ENCODE measurements at places on chromosomes 3 and 15.

GRCh38 chr3:171569571-171570132 lies 109.4 kb upstream of the TNIK start:
- DNase-seq: no peak

GRCh38 chr15:92430069-92430440 lies 36.4 kb downstream of the ST8SIA2 start:
- DNase-seq: no peak

- DNase-seq: no peak
These were observed 34.3 kb upstream of the PPP4R2 start for GRCh38 chr3:72962317-72962716.

- no peak for DNase-seq
These were observed 256.1 kb upstream of the HES1 start for GRCh38 chr3:193879864-193880242.

GRCh38 chr15:57345584-57345983 lies 30.7 kb upstream of the CGNL1 start:
- DNase-seq: no peak

- no peak for DNase-seq
These were observed 162.4 kb downstream of the PLCL2 start for GRCh38 chr3:17047162-17047561.

DNA sequence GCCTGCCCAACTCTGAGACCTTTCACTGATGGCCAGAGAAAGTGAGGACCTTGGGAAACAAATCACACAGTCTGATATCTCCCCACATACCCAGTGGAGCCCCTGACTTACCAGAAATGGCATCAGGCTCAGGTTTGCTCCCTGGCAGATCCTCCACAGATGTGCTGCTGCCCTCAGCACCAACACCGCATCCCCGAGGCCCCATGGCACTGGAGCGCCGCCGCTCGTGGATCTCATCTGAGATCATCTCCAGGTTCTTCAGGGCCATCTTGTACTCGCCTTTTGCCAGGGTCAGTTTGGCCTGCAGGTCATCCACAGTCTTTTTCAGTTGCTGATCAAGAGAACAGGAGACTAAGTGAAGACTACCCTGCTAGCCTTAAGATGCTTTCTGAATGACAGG lies 52.7 kb downstream of the CAPN7 start:
- DNase-seq: no peak
